ENCODE measurements at places on chromosomes 13 and 19. TPM values are rescaled to one million over a fixed set of nuclear protein-coding genes. Genes with fewer than 3 reads are reported as not detected.

SHISA7 gene
- 0.79 TPM for total RNA-seq

CASP14 gene
- not detected for total RNA-seq

CEACAM20 gene
- total RNA-seq, result not detected

ZNF792 gene
- 12.9 TPM for total RNA-seq

RAB3A gene
- total RNA-seq, result 12.2 TPM
